Stimulated activated naive CD4-positive, alpha-beta T cell treated with Interleukin-2 at 50 U/mL for 16 hours (primary cell): ENCODE measurements at places on chromosomes 2 and 18.

- no peak for DNase-seq
Observed at GRCh38 chr2:3176071-3176868, 201.3 kb downstream of the EIPR1 start.

- no peak for DNase-seq
Observed at GRCh38 chr18:52824126-52824525, 484.1 kb downstream of the DCC start.

- no peak for DNase-seq
Observed at GRCh38 chr18:48292229-48292628, 117.0 kb downstream of the ZBTB7C start.

- DNase-seq = no peak
Observed at GRCh38 chr2:120764991-120765677, 29.5 kb downstream of the GLI2 start.

DNA sequence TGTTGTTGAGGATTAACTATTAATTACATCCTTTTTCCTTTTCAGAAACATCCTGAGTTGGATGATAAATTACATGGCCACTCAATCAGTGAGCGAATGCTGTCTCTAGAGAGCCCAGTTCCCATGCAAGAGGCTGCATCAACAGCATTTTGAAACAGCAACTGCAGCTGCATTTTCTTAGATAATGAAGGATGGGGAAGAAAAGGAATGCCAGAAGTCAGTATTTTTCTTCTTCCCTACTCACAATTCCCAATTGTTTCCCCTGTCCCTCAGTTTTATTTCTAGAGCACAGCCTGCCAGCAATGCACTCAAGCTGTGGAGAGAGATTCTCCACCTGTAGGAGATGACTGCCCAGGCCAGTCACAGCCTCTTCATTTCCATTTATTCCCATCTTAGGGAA lies 6.9 kb downstream of the SCN7A start:
- DNase-seq = no peak

DNA sequence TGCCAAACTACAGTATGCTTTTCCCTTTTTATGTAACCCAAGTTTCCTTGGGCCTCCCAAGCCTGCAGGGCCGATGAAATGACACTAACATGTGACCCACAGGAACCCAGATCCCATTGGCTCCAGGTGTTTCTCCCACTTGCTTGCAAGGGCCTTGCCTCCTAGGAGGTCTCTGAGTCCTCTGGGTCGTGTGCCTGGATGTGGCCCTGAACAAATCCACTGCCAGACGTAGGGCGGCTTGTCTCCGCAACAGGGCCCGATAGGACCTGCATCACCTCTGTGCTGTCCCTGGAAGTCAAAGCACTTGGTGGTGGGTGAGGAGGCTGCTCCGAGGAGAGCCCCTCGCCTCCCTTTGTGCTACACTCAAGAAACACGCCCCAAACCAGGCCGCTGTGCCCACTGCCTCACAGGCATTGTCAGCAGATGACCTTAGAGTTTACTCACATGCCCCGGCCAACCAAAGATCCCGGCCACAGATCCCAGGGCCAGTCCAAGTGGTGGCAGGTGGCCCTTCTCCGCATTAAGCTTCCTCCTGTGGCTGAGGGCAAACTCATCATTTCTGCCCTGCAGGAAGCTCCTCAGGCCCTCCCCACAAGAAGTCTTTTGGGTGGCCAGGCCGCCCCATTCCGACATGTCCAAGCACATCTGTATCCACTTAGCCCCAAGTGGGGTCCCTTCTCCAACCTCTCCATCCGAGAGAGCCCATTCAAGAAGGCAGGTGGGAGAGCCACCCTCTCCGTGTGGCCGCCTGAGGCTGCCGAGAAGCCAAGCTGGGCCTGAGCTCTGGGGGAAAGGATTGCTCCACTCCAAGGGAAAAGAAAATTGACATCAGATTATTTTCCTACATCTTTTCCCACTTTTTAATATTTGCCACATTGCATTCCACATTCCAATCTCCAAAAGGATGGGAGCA lies 76.7 kb downstream of the GFPT1 start:
- no peak for DNase-seq

DNA sequence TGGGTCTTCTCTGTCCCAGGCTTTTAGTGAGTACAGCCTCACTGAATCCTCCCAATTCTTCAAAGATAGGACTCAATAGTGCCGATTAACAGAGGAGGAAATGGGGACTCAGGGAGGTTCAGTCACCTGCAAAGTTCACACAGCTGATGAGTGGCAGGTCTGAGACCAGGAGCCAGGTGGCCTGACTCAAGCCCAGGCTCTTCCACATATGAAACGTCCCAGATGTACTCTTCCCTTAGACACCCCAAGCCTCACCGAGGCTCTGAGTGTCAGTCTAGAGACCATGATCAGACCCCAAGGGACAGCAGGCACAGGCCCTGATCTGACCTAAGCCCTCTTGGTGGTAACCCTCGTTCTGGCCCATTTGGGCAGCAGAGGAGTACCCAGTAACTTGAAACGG lies 115.2 kb downstream of the INHBB start:
- DNase-seq = no peak

DNA sequence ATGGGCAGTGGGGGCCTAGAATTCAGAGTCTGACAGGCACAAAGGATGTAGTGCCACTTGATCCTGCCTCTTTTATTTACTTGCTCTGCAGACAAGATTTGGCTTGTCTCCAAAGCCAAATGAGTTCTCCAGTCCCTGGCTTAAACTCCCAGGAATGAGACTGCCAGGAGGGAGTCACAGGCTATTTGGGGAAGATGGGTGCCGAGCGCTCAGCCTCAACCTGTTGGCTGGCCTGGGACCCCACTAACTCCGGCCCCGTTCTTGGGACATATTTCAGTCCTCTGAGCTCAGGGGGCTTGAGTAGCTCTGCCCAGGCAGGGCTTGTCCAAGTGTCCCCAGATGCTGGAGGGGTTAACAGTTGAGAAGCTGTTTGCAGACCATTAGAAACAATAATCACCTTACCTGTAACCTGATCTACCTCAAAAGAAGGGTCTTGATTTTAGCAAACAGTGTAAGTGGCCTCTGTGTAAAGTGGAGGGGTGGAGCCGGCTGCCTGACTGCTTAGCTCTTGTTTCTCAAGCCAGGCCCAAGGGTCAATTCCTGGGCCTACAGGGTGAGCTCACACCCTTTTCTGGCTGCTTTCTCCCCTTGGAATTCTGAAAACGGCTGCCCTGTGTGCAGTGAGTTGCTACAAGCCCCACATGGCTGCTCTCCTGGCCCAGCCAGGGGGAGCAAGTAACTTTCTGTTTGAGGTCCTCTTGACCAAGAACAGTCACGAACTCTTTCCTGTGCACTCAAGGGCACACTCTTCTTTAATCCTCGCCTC lies 27.1 kb upstream of the FZD5 start:
- DNase-seq = no peak
